DMS 273 treated with DMSO at 0.1 percent for 48 hours (cell line): ENCODE measurements at places on chromosomes 1 and 21.

- no peak for DNase-seq
Observed at GRCh38 chr1:98107256-98107655, 186.4 kb upstream of the DPYD start.

DNA sequence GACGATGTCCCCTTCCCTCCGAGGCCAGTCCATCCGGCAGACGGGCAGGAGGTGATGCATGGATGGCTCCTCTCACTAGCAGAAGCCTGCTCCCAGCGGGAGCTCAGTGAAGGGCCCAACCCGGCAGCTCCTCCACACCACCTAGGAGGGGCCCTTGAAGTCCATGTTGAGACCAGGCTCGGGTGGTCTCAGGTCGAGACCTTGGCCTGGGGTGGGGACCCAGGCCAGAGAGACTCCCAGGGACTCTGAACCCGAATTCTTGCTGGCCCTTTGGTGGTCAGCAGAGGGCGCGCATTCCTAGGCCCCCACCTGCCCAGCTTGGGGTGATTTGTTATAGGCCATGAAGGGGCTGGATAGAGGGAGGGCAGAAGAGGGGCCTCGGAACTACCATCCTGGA is 642 bp upstream of the NT5C1A start:
- DNase-seq, result no peak

DNA sequence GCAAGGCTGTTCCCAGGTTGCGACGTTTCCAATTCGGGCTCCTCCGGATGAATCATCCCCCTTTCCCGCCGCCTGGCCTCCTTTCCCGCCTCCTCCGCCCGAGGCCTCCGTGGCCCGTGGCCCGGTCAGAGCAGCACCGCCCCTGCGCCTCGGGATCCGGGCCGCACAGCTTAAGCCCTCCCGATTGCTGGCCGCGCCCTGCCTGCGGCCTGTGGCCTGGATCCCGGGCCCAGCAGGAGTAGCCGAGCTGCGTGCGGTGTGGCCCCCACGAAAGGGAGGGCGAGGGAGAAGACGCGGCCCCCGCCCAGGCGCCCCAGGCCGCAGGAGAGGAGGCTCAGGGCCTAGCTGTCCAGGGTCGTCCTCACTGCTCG is 1.0 kb downstream of the TMEM200B start:
- no peak for DNase-seq

GRCh38 chr1:47527653-47528272 is 89.9 kb downstream of the FOXD2 start:
- no peak for DNase-seq

GRCh38 chr1:105544475-105544874 is 1512.0 kb upstream of the PRMT6 start:
- DNase-seq, result no peak

DNA sequence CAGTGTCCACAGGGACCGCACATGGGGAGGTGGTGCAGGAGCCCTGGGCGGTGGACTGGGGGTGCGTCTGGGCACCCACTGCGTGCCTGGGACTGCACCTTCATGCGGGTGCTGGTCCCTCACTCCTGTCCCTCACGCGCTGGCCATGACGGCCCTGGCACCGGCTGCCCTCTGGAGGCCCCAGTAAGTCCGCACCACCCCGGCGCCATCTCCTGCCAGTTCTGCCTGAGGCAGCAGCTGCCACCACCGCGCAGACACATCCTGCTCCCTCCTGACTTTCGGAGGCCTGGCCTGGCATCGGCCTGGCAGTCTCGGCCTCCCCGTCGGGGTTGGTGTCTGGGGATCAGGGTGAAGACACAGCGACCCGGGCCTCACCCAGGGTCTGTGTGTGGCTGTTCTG is 64.8 kb downstream of the MORN1 start:
- DNase-seq, result no peak

GRCh38 chr1:32765570-32766327 is 51.4 kb downstream of the YARS1 start:
- no peak for DNase-seq

GRCh38 chr1:43156026-43156425 is 16.1 kb downstream of the EBNA1BP2 start:
- no peak for DNase-seq

- DNase-seq, result no peak
Observed at GRCh38 chr21:46552274-46552673, 52.6 kb downstream of the S100B start.

DNA sequence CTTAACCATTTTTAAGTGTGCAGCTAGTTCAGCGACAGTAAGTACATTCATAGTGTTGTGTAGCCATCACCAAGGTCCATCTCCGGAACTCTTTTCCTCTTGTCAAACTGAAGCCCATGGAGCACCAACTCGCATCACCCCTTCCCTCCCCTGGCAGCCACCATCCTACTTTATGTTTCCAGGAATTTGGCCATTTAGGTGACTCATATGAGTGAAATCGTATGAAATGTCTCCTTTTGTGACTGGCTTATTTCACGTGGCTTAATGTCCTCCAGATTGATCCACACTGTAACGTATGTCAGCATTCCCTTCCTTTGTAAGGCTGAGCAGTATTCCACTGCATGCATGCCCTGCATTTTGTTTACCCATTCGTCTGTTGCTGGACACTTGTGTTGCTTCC is 2.5 kb downstream of the COL6A2 start:
- no peak for DNase-seq

DNA sequence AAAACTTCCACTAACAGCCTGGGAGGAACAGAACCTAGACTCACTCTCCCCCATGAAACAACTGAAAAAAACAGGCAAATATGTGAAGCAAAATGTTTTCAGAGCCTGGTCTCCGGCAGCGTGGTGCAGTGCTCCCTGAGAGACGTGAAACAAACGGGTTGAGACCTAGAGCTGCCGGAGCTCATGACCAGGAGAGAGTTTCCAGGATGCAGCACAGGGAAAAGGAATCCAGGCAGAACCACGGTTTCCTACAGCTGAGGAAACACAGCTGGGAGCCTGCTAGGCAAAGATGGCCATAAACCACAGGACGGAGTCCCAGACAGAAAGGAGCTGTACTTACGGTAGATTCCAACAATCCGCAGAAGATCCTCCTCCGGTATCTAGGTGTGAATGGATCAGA is 20.2 kb upstream of the SLC19A1 start:
- no peak for DNase-seq

- no peak for DNase-seq
Observed at GRCh38 chr1:175197531-175197930, 5.0 kb upstream of the KIAA0040 start.

GRCh38 chr1:171834821-171835220 is 6.5 kb upstream of the DNM3 start:
- no peak for DNase-seq

- DNase-seq, result no peak
Observed at GRCh38 chr21:40752125-40752524, 94.8 kb downstream of the DSCAM start.

DNA sequence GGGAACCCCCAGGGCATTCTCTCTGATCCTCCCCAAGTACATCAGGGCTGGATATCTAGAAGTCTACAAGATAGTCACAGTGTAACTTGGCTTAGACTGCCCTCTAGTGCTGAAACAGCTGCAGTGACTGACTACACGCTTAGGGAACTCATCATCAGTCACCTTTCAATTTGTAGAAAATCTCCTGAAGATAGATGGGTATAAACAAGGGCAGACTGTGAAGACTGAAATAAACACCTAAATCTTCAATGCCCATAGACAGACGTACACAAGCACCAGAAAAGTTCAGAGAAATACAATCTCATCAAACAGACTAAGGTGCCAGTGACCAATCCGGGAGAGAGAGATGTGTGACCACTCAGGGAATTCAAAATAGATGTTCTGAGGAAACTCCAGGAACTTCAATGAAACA is 46.6 kb downstream of the PACC1 start:
- DNase-seq, result peak; percentile 39

GRCh38 chr1:75087278-75087677 is 46.9 kb upstream of the LHX8 start:
- no peak for DNase-seq

- no peak for DNase-seq
Observed at GRCh38 chr1:86447198-86447790, 21.4 kb upstream of the CLCA1 start.

- DNase-seq, result peak; percentile 30
Observed at GRCh38 chr1:209207701-209208286, 375.7 kb upstream of the CAMK1G start.

DNA sequence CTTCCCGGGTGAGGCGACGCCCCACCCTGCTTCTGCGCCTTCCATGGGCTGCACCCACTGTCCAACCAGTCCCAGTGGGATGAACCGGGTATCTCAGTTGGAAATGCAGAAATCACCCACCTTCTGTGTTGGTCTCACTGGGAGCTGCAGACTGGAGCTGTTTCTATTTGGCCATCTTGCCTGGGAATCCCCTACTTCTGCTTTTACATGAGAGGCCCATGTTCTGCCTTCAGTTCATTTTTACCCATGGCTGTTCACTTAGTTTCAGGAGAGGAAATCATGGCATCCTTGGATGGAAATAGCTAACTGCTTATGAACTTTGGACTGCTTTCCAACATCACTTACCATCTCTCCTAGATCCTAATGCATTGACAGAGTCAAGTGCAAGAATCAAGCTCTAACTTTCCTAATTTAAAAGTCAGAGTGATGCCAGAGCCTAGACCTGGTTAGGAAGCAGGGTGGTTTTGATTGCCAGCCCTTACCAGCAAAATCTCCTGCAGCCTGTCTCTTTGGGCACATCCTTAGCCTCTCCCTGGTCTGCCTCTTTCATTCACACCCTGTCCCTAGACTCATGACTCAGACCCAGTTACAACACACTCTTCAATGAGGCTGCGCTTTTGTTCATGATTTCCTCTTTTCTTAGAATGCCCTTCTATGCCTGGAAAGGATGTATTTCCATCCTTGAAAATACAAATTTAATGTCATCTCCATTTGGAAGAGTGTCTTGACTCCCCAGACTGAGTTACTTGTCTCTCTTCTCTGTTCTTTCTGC is 137.2 kb downstream of the KCTD3 start:
- no peak for DNase-seq

DNA sequence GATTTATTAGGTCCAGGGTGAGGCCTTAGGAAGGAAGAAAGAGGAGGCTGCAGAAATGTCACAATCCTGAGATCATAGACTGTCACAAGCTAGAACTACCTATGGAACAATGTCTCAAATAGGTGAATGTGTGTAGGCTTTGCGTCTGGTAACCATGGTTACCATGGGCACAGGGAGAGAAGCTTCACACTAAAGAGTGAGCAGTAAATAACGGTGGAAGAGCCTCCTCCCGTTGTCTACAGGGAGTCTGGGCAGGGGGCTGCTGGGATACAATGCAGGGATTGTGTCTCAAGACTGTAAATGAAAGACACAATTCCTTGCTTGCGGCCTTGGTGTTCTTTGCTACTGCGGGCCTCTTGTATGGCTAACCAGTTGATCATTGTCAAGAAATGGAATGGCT is 28.2 kb upstream of the KCNJ6 start:
- no peak for DNase-seq

DNA sequence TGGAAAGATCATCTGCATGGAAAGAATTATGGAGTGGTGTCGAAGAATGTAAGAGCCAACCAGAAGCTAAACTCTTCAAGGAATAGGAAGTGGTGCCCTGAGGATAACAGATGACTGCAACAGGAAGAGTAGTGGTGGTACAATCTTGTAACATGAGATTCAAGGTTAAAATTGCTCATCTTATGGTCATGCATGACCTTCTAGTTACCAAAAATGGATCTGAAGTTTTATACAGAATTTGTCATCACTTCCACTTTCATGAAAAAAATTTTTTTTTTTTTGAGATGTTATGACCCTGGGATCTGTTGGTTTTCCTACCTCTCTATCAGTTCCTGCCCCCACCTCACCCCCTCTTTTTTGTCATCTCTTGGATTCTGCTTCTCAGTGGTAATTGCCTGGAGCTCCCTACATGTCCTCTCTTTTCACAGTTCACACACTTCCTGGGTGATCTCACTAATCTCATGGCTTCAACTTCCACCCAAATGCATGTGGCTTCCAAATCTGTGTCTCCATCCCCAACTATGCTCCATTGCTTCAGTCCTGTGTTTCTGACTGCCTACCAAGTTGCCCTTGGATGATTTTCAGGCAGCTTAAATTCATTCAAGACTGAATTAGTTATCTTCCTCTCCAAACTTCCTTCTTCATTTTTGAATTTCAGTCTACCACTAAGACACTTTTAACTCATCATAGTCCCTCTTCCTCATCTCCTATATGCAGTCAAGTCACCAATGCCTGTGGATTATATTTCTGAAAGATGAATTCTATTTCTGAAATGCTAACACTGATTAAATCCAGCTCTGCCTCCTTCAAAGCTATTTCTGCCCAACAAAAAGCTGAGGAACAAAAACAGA is 48.4 kb downstream of the SLAMF6 start:
- DNase-seq, result no peak

- no peak for DNase-seq
Observed at GRCh38 chr1:223039990-223040389, 103.1 kb downstream of the TLR5 start.

- DNase-seq, result no peak
Observed at GRCh38 chr1:51549016-51549619, 30.1 kb upstream of the EPS15 start.

DNA sequence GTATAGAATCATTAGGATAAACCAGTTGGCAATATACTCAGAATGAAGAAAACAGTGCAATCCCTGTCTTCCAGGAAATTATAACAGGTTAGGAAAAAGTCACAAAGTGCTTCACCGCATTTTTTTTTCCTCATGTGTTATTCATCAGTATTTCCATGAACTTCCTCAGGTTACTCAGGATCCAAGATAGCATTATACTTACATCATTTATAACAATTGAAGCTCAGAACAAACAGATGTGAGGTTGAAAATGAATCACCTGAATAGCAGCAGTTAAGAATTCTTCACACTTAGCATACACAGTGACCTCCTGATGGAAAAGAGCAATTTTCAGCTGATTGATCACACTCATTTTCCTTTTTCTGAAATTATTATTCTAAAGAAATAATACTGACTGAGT is 1040.7 kb upstream of the B3GALT2 start:
- DNase-seq, result no peak

DNA sequence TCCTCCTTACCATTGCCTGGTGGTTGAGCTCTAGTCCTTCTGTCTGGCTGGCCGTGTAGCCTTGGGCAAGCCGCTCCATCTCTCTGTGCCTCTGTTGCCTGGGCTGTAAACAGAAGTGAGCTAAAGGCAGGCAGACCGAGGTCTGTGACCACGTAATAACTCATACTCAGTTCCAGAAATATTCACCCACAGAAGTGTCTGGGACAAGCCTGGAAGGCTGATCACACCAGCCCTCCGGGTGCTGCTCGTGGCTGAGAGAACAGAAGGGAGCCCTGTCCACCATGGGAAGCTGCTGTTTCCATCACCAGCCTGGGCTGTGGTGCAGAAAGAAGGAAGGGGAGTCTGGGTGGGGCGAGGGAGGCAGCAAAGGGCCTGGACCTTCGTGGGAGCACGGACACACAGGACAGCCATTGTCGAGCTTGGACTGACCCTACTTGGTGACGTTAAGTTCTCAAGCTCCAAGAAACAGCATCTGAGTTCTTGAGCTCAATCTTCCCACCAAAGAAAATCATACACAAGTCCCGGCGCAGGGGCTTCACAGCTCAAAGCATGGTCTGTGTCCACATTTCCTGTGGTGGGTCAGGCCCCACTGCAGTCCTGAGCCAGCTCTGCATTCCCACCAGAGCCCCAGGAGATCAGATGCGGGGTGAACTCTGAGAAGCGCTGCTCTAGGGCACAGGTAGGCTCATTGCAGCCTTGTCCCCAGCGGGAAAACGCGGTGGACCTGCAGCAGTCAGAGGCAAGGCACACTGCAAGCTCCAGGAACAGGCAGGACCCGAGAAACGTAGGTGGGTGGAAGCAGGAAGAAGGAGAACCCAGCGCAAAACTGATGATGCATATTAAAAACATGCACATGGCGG is 61.8 kb downstream of the RUNX3 start:
- no peak for DNase-seq
